ENCODE measurements at places on chromosomes 4 and X.

GRCh38 chr4:97762115-97762512 lies 381.2 kb downstream of the STPG2 start:
- DNase-seq: no peak

DNA sequence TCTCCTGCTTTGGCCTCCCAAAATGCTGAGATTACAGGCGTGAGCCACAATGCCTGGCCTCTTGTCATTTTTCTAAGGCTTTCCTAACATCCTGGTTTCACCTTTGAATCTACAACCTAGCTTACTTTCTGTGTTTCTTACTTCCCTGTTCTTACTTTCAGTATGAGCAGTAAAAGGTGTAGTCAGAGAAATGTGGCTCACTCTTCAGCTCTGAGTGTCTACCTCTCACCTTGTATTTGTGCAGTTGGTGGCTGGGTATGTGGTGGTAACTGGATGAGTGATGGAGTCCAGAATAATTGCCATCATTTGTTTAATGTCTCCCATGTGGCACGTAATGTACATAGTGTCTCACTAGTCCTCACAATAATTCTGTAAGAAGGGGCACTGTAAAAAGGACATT lies 19.1 kb upstream of the CXCL11 start:
- DNase-seq: no peak

GRCh38 chr4:176837169-176837895 lies 44.6 kb upstream of the VEGFC start:
- DNase-seq: no peak

DNA sequence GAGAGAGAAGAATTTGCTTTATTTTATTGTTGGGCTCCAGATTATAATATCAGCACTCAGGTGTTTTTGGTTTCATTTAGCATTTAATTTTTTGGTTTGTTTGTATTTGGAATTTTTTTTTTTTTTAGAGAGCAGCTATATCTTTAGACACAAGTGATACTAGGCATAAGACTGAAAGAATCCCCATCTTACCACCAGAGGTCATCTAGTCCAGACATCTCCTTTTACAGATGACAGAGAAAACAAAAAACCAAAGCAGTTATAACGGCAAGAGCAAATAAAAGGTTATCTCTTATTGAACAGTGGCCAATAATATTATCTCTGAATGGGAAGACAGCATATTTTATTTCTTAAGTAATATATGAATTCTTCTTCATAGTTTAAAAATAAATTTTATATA lies 22.8 kb downstream of the USP38 start:
- no peak for DNase-seq

DNA sequence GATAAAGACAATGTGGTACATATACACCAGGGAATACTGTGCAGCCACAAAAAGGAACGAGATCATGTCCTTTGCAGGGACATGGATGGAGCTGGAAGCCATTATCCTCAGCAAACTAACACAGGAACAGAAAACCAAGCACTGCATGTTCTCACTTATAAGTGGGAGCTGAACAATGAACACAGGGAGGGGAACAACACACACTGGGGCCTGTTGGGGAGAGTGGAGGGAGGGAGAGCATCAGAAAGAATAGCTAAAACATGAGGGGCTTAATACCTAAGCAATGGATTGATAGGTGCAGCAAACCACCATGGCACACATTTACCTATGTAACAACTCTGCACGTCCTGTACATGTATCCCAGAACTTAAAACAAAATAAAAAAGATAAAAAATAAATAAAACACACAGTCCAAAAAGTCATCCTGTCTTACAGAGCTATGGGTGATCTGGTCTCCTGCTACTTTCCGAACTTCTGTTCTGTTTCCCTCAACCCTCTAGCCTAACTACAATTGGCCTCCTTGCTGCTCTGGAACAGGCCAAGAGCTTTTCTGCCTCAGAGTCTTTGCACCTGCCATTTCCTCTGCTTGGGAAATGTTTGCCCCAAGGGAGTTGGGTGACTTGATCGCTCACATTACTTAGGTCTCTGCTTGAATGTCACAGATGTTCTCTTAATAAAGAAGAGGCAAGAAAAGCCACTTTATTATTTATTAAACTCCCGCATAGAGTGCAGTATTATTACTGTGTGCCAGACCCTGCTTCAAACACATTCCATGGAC lies 1.1 kb upstream of the CD38 start:
- DNase-seq: no peak

GRCh38 chr4:162705130-162705803 lies 461.4 kb downstream of the NAF1 start:
- no peak for DNase-seq

- no peak for DNase-seq
These were observed 46.9 kb downstream of the JADE3 start for GRCh38 chrX:46959101-46959500.

DNA sequence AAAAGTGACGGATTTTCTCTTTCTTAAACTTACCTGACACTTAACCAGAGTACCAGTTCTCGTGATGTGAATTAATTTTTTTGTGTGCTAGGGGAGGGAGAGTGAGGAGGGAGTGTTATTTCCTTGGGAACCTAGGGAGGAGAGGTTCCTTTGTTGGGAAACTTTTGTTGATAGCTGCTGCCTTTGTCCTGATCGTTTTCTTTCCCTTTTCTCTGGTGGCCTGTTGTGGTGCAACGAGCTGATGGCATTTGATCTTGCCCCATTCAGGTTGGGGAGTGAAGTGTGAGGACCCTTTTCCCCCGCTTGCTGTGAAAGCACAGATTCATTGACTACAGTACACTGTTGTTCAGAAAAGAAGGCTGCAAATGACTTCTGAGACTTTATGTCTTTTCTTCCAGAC lies 59.8 kb downstream of the SLC9A6 start:
- DNase-seq: no peak

DNA sequence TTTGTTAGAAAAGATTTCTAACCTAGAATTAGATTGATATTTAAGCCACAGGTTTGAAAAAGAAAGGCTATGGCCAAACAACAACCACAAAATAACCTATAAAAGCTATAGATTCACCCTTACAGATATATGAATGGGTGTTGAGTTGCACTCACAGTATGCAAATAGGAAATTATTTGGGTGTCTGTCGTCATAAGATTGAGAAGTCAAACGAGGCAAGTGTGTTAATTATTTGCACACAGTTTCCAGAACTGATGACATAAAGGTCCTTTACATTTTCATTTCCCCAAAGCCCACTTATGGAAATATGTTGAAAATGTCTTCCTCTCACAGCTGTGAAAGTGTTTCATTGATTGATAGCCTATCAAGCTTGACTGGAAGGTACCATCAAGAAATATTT lies 101.2 kb upstream of the CXCL13 start:
- no peak for DNase-seq

DNA sequence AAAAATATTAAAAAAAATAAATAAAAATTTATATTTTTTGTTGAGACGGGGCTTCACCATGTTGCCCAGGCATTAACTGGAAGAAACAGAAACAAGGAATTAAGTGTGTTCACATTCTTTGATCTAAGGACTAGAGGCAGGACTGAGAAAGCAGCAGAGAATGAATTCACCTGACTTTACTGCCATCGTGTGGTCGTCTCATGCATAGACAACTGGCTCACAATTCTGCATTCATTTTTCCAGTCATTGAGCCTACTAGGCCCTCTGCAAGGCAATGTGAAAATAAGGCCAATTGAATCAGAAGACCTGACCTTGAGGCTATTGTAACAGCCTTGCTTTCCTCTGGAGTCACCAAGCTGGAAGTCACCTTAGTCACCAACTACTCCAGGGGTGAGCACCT lies 37.4 kb downstream of the LHFPL1 start:
- no peak for DNase-seq

GRCh38 chr4:153676486-153676885 lies 7.6 kb upstream of the TLR2 start:
- DNase-seq: no peak

- no peak for DNase-seq
These were observed 59.7 kb upstream of the MTM1 start for GRCh38 chrX:150508451-150509367.

DNA sequence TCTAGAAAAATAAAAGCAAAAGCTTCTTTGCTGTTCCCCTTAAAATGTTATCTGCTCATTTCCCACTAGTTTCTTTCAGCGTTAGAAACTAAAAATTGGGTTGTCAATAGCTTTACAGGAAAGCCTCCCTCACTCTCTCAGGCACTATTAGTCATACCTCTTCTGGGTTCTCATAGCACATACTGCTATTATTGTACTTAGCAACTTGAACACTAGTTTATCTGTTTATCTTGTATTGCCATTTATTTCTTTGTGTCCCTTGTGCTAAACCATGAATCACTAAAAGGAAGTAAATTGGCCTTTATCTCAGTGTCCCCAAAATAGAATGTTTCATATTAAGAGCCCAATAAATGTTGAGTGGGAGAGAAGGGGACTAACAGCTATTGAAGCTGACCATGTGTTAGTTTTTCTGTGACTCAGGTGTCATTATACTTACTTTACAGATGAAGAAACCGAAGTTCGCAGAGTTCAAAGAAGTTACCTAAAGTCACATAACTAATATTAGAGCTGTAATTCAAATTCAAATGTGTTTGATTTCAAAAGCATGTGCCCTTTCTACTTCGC lies 124.8 kb upstream of the CITED1 start:
- no peak for DNase-seq

DNA sequence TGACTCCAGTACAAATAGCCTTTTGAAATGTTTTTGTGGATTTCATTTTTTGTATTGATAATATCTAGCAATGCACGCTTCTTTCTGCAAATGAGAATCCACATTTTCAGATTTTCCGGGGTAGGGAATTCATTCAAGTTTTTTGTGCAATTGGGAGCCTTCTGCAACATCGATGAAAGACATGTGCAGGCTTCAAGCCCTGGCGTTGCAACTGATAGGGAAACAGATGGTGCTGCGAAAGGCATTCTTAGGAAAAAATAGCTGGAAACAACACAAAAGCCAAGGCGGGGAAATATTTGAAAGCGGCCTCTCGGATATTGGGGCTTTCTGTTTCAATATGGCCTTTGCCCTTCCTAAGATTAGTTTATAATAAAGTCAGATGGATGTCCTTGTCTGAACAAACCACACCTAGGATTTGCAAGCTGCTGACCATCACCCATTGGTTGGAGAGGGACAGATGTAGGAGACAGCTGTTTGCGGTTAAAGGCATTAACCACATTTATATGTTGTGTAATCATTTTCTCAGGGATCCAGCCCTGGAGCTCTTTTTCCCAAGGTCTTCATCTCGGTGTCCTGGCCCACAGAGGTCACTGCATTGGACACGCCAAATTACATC lies 136.5 kb downstream of the PRKX start:
- DNase-seq: no peak

GRCh38 chr4:4670869-4671268 lies 129.0 kb upstream of the STX18 start:
- no peak for DNase-seq

GRCh38 chr4:70721747-70722146 lies at the start of gene RUFY3:
TSS of gene RUFY3 (plus strand) at chr4:70721964. CDS start at chr4:70722574, 610 bp downstream.
- no peak for DNase-seq

DNA sequence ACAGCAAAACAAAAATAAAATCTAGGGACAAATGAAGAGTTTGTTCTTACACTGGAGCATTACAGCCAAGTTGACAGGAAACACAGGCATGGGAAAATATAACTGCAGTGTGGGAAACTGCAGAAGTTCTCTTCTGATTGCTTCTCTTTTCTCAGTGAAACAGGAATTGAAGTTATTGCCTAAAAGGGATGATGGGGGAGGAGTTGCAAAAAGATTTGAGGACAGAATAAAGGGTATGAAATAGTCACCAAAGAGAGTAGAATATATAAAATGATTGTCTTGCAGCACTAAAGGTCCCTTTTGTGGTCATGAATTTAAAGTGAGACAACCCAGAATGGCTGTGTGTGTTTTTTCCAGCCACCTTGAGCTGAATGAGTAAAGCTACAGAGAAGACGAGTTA lies 103.7 kb downstream of the JADE1 start:
- DNase-seq: no peak

- no peak for DNase-seq
These were observed 886.9 kb downstream of the FAM133A start for GRCh38 chrX:94560930-94561329.

DNA sequence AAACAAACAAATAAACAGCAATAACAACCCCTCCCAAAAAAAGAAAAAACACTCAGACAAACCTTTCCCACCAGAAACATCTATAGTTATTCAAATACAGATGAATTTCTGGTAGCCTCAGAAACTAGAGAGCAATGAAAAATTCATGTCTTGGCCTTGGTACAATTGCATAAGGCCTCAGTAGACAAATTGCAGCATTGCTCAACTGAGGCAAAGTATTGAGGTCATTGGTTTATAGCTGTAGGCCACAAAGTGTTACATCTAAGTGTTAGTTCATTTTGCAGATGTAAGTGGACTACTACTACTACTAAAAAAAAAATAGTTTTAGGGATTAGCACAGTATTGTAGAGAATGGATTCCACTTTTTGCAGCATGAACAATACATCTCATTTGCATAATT lies 2268.3 kb downstream of the ARAP2 start:
- DNase-seq: no peak

DNA sequence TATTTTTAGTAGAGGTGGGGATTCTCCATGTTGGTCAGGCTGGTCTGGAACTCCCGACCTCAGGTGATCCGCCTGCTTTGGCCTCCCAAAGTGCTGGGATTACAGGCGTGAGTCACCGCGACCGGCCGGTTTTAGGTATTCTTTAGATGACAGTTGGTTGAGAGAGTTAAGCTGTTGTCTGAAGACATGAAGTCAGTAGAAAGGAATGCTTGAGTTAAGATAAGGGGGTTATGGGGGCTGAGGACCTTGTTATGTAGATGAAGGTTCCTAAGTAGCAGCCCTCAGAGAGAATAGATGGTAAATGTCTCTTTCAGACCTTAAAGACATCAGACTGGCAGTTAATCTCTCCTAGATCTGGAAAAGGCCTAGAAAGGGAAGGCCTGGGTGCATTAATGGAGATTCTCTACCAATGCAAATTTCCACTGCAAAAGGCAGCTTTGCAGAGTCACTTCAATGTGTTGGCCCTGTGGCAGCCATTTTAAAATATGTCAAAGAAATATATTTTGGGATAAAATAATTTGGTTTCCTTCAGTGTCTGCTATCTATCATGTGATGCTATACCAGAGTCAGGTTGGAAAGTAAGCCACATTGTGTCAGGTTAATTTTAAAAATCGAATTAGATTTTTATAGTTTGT lies 6.4 kb upstream of the ZNF674 start:
- no peak for DNase-seq

- DNase-seq: no peak
These were observed 4.8 kb downstream of the ANXA10 start for GRCh38 chr4:168097161-168097560.

- no peak for DNase-seq
These were observed 65.3 kb upstream of the NDUFC1 start for GRCh38 chr4:139367421-139368090.

- DNase-seq: no peak
These were observed 223.1 kb downstream of the CLCN4 start for GRCh38 chrX:10379878-10380277.

DNA sequence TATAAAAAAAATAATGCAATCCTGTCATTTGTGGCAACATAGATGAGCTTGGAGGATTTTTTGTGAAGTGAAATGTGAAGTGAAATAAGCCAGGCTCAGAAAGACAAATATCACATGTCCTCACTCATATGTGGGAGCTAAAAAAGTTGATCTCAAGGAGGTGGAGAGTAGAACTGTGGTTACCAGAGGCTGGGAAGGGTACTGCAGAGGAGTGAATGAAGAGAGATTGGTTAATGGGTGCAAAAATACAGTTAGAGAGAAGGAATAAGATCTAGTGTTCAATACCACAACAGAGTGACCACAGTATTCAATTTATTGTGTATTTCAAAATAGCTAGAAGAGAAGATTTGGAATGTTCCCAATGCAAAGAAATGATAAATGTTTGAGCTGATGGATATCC lies 13.4 kb upstream of the ZCCHC18 start:
- no peak for DNase-seq

GRCh38 chr4:168124008-168124641 lies 31.8 kb downstream of the ANXA10 start:
- DNase-seq: no peak
